ENCODE measurements at places on chromosomes 7 and 10.
A peak's percentile ranks its signal among the peaks of the same experiment; 100 is the strongest.

GRCh38 chr10:125038637-125039036 is 96.7 kb downstream of the ZRANB1 start:
- DNase-seq: no peak

- DNase-seq: no peak
Measured at GRCh38 chr7:117065571-117066150, 112.4 kb downstream of the ST7 start.

GRCh38 chr10:89129911-89130310 is 77.2 kb downstream of the CH25H start:
- no peak for DNase-seq

DNA sequence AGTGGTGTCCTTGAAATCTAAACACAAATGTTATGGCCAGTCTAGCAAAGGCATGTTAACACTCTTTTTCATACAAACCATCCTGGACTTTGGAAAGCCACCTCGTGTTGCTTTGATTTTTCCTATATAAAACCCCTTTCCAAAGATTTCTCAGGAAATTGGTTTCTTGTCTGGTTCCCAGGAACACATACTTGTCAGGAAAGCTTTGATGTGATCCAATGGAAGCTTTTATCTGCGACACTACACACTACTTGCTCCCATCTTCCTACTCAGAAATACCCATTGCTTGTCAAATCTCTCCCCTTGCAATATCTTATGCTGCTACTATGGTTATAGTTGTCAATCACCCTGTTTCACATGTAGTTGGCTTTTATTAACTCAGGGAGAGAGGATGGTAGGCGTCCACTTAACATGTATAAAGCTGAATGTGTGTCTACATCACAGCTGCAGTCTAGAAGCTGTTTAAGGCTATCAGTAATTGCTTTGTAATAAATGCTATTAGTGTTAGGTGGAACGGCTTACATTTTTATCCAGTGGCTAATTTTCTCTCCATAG is 189.6 kb downstream of the GPAM start:
- DNase-seq: no peak

DNA sequence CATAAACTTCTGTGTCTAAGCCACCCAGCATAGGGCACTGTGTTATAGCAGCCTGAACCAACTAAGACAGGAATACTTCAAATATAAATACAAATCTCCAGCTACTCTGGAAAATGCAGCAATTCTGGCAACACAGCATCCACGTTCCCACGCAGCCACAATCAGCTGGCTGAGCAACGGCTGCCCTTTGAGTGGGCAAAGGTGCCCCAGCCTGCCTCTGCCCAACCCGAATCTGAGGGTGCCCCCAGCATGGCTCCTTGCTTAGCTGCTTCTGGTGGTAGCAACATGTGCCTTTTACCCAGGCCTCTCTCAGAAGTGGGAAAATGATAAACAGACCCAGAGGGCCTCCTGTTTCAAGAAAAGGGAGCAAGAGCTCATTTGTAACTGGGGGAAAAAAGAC is 12.0 kb downstream of the DRGX start:
- no peak for DNase-seq

DNA sequence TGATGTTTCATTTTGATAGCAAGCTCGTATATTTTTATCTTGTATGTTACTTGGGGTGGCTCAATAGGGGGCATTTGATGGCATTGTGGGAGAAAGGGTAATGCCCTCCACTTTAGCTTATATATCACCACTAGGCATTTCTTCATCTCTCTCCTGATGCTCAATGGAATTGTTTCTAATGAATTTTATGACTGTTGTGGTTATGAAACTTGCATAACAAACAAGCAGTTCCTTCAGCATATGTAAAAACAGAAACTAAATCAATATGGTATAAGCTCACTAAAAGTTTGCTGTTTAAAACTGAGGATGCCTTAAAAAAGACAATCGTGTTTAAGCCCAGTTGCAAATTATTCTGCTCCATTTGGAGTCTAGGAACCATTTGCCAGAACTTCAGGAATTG is 75.5 kb downstream of the CDK14 start:
- DNase-seq: no peak

DNA sequence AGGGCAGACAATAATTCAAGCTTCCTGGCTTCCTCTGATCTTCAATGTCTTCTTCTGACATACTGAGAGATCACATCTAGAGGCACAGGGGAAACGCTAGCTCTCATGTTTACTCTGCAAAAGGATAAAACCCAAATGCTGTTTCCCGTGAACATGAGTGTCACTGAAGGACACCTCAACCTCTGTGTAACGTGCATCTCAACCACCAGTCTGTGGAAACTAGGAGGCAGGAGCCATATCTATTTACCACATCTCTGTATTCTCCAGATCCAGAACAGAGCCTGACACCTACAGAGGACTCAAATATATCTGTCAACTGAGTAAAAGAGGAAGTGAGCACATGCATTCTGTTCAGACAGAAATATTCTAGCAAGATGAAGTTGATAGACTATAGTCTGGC is 140.3 kb upstream of the TARP start:
- peak; percentile 20 for DNase-seq

GRCh38 chr10:24661376-24661775 is 62.3 kb downstream of the ARHGAP21 start:
- DNase-seq: no peak

DNA sequence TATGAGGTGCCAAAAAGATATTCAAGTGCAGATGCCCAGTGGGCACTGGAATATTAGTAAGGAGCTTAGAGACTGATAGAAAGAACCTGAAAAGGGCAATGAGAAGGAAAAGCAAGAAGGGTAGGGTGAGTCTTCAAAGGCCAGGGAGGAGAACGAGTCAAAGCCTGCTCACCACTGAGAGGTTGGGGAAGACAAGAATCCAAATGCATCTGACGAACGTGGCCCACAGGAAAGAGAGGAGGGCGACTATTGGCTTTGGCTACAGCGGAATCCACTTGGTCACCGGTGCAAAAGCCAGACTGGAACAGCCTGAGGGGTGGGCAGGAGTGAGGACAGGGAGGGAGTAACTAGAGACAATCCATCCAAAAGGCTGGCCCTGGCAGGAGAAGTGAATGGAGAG is 216.7 kb upstream of the KLF14 start:
- DNase-seq: no peak

- DNase-seq: no peak
Measured at GRCh38 chr7:51020944-51021343, 238.2 kb upstream of the GRB10 start.

DNA sequence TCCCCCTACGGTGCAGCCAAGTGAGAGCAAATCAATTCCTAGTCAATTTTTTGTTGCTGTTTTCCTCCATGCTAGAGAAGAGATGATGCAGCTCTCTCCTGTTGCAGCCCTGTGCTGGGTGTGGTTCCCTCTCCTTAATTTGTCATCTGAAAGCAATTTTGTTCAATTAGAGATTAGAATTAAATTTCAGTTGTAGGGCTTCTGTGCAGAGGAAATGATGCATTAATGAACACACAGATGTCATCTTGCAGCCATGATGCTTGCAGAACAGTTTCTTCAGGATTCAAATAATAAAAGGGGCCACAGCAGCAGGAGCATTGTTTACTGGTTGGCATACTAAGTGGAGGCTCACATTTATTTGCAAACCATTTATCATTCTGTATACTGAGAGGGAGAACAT is 266.0 kb downstream of the AUTS2 start:
- no peak for DNase-seq

DNA sequence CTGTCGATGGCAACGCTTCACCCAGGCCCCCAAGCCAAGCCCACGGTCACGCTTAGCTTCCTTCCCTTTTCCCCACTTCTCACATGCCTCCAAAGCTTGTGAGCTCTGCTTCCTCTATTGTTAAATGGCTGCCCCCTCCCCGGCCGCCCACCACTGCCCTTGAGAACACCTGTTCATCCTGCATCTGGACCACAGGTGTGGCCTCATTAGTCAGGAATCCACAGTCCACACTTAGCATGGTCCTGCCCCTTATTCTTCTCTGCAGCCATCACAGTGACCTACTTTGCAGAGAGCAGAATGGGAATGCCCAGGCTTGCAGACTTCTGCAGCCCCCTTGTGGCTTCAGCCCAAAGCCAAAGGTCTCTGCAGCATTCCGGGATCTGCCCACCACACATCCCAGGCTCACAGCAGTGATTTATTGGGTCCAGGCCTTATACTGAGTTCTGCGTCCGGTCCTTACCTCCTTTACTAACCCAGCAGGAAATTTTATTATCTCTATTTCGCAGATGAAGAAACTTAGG is 66.9 kb downstream of the PTPRE start:
- DNase-seq: no peak

GRCh38 chr7:96233084-96233483 is 88.8 kb downstream of the SLC25A13 start:
- DNase-seq: no peak

- DNase-seq: no peak
Measured at GRCh38 chr10:62467527-62467926, 93.4 kb downstream of the ZNF365 start.

- DNase-seq: no peak
Measured at GRCh38 chr7:74527842-74528241, 74.1 kb downstream of the GTF2IRD1 start.

GRCh38 chr7:101743241-101743994 is 74.0 kb upstream of the CUX1 start:
- DNase-seq: peak; percentile 78

- no peak for DNase-seq
Measured at GRCh38 chr7:47571331-47572093, 10.4 kb downstream of the TNS3 start.

DNA sequence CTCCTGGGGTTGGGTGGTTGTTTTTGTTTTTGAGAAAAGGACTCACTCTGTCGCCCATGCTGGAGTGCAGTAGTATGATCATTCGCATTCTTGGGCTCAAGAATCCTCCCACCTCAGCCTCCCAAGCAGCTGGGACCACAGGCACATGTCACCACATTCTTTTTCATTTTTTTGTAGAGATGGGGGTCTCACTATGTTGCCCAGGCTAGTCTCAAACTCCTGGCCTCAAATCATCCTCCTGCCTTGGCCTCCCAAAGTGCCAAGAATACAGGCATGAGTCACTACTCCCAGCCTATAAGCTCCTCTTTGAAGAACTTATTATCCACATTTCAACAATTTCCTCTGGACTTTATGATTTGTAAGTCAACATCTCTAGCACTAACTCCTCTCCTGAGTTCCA is 102.7 kb downstream of the KMT2C start:
- no peak for DNase-seq

DNA sequence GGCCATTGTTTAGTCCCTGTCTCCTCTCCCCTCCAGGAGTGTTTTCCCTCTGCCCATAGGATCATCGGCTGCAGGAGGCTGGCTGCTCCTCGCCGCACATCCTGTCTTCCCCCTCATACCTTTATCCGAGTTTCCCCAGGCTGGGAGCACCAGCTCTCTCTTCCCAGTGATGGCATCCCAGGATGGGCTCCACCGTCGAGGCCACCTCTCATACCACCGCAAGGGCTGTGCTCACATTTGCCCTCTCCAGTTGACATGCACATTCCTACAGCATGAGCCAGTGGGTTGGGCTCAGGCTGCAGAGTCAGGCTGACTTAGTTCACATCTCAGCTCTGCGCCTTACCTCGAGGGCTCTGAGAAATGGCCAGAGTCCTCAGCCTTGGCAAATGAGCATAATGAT is 12.1 kb downstream of the HKDC1 start:
- no peak for DNase-seq

DNA sequence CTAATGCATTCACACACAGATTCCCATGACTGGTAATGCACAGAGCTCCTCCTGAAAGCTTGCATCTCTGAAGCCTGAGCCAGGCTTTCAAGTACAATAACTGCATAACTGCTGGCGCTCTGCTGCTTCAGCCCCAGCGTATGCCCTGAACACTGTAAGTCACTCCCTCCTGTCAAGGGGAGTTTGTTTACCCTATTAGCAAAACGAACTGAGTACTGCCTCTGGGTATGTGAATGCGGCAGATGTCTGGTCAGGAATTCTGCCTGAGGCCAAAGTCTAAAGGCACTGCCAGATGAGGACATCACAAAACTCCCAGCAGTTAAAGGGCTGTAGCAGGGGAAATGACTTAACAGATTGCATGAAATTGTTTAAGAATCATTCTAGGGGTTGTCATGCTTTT is 97.7 kb downstream of the NRCAM start:
- no peak for DNase-seq

GRCh38 chr7:121459148-121459547 is 63.0 kb upstream of the FAM3C start:
- no peak for DNase-seq

DNA sequence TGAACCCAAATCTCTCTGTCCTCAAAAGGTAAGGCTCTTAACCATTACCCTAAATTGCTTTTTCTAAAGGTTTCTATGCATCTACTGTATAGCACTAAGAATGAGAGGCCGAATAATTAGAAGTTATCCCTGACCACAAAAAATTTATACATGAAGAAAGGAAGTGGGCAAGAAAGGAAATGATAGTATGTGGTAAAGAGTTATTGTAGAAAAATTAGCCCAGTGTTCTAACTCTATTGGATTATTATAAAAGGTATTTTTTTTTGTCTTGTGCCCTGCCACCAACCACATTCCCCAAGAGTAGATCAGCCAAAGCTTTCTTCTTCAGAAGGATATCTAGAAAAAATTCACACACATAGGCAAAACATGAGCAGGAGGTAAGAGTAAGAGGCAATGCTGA is 45.4 kb downstream of the DKK1 start:
- DNase-seq: no peak

- DNase-seq: no peak
Measured at GRCh38 chr10:7492660-7493046, 81.8 kb upstream of the SFMBT2 start.

- no peak for DNase-seq
Measured at GRCh38 chr7:94176694-94177200, 172.6 kb upstream of the BET1 start.

- DNase-seq: no peak
Measured at GRCh38 chr10:78377356-78377755, 343.7 kb downstream of the RPS24 start.

DNA sequence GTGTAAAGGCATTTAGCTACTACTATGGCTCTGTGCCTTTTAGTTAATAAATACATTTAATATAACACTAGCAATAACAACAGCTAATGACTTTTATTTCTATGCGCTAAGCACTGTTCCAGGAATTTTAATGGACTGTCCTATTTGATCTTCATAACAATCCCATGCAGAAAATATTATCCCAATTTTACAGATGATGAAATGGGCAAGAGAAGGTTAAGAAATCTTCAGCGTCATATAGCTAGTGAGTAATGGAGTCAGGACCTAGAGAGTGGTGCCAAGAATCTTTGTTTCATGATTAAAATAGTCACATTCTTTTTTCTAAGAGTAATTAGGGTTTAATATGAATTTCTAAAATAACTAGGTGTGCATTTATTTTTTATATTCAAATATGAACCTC is 32.4 kb downstream of the ACTA2 start:
- no peak for DNase-seq

GRCh38 chr10:36526033-36526432 is 599.4 kb upstream of the ANKRD30A start:
- DNase-seq: no peak

GRCh38 chr7:46969303-46970130 is 612.4 kb downstream of the TNS3 start:
- no peak for DNase-seq
